Sciatic nerve (tissue), 2 donors: ENCODE measurements at places on chromosomes 3 and 15. TPM values are rescaled to one million over a fixed set of nuclear protein-coding genes. Genes with fewer than 3 reads are reported as not detected.

- no peak for DNase-seq
These were observed 40.1 kb downstream of the TMEM44 start for GRCh38 chr3:194592798-194593752.

- no peak for DNase-seq
These were observed 19.7 kb downstream of the MINDY4B start for GRCh38 chr3:150885535-150885934.

The SLC38A3 gene
- 2.5 TPM for total RNA-seq

GRCh38 chr15:43329217-43329959 lies 985 bp downstream of the LCMT2 start:
- peak; percentile 59 for DNase-seq

The LRRN1 gene
- total RNA-seq, result 10.4 TPM

The SERPINI1 gene
- 10.4 TPM for total RNA-seq

The THBS1 gene
- 1,018 TPM for total RNA-seq

DNA sequence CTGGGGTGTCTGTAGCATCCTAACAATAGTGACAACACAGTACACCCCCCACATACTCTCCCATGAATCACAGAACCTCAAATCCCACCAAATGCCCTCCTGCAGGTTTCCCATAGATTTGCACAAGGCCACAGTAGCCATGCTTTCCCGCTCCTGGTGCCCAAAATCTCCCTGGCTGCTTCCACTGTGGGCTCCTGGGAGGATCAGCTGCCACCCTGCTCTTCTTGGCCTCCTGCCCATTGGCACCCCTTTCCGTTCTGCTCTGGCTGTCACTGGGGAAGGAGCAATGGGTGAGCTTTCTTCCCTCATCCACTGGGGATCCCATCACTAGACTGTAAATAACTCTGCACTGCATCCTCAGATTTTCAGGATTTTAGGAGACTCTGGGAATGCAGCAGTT lies 92.1 kb upstream of the SLC24A5 start:
- no peak for DNase-seq

- no peak for DNase-seq
These were observed 24.8 kb downstream of the TMEM212 start for GRCh38 chr3:171867981-171868380.

The PLA2G4D gene
- not detected for total RNA-seq

GRCh38 chr3:62571916-62572315 lies 198.6 kb upstream of the FEZF2 start:
- no peak for DNase-seq

- DNase-seq, result no peak
These were observed 49.9 kb upstream of the SLC6A11 start for GRCh38 chr3:10766049-10766705.

GRCh38 chr3:18870642-18871041 lies 277.7 kb upstream of the KCNH8 start:
- no peak for DNase-seq

DNA sequence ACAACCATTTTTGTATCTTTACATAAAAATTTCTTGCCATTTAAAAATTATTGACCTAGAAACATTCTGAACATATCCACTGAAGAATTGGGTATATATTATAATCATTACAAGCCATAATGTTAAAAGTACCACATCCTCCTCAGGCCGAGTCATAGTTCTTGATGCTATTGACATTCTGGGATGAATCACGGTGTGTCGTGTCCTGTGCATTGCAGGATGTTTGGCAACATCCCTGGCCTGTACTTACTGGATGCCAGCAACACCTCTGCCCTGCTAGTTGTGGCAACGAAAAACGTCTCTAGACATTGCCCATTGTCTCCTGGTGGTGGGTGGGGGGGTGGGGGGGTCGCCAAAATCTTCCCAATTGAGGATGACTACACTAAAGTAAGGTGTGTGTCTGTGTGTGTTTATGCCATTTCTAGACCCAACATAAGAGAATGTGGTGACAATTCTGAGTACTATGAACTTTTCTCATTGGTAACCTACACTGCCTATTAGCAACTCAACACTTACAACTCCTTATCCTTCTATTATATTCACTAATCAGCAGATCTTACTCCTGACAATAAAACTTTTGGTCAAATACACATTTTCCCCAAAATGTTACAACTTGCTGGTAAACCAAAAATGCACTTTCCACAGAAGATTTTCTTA lies 471.6 kb downstream of the FOXP1 start:
- DNase-seq, result no peak

DNA sequence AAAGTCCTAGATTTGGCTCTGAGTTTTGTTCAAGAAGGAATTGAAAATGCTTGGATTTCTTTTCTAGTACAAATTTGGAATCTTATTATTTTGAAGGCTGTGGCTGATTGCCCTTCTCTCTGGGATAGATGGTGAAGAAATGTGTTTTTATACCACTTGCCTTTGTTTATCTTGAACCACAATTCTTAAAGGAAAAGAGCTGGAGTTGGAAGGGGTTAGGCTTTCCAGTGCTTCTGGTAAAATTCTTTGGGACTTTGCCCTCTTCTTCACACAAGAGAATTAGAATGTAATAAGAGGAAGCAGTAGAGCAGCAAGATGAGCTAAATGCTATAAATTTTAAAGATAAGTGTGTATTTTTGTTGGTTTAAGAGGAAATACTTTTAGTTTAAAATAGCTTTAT lies 65.8 kb downstream of the COL6A5 start:
- DNase-seq, result no peak

The LHFPL4 gene
- total RNA-seq, result not detected

DNA sequence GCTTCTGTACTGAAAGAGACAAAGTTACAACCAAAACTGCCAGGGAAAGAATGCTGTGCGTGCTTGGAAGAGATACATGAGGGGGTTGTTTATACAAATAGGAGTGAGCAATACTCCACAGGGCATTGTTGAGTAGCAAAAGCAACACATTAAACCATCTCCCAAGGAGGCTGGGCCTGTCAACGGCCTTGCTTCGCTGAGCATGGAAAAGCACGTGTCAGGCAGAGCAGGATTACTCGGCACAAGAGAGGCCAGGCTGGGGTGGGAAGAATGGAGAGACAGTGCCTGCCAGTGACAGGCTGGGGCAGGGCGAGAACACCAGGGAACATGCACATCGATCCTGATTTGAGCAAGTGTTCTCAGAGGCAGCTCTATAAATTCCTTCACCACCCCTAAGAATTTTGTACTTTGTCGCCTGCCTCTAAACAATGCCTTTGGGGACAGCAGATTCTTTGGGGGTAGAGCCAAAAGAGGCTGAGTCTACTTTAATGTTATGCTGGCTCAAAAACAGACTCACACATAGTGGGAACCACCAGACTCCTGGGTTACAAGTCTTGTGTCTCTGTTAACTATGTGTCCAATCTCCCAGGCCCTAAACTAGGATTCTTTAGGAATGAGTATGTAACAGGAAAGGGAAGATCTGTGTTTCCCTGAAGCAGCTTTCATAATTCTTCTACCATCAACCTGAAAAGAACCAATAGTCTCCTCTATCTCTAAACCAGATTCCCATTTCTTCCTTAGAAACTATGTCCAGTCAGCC lies 67.2 kb downstream of the LIPC start:
- no peak for DNase-seq

DNA sequence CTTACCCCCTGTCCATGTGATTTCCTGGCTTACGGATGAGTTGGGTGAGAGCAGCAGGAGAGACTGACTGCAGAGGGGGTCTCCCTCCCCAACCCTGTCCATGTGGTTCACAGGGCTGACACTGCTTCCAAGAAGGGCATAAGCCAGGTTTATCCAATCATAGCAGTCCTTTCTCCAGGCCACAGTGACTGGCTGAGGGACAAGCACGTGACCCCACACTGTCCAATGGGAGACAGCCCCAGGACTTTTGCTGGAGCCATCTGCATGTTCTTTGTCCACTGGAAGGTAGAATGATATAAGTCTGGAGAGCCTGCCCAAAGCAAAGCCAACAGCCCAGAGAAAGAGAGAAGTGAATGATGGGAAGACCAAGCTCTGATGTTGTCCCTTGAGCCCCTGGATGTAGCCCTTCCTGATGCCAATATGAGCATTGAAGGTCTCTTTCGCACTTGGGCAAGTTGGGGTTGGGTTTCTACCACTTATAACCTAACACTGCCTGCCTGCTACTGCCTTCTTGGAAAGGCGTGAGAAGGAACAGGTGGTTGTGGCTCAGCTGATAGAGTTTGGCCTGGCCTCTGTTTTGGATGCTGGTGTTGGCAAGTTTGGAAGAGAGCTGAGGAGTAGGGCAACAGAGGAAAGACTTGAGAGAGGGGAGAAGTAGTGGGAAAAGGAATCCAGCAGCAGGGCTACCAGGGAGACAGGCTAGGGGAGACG lies 41.3 kb upstream of the GRIP2 start:
- no peak for DNase-seq

DNA sequence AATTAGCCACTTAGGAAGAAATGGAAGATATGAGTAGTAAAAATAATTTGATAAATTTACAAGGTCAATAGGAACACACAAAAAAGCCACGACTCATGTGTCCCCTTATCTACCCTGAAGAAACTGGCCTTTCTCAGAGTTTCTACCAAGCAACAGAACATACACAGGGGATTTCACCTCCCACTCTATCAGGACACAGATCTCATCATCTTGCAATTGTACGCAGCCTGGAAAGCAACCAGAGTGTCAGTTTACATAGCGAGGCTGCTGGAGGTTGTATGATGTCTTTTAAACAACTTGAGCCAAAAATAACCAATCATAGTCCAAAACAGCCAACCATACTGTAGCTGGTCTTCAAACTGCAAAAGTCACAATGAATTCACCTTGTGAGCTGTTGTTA lies 19.7 kb upstream of the LMOD3 start:
- DNase-seq, result no peak

GRCh38 chr3:171056528-171056927 lies 30.0 kb upstream of the SLC2A2 start:
- no peak for DNase-seq

DNA sequence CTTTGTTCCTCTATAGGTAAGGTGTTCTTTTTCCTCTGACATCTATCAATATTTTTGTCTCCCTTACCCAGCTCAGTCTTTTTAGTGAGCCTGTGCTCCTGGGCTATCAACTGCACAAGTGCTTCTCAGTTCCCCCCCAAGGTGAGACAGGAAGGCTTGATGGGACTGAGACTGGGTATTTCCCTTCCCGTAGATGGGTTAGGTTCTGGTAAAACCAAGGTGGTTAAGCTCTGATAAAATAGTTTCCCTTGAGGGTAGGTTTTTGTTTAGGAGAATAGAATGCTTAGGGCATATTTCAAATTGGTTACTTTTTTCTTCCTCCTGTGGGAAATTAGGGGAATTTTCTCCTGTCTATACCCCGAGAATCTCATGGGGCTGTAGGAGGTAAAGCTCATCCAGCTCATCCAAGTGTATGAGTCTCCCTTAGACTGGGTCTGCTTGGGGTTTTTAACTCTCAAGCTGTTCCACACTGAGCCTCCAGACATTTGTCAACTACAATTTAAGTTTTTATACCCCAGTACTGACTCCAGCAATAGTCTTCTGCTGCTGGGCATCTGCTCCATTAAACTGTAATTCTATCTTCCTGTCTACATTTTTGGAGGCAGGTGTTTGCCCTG lies 44.9 kb downstream of the OXSR1 start:
- DNase-seq, result no peak

DNA sequence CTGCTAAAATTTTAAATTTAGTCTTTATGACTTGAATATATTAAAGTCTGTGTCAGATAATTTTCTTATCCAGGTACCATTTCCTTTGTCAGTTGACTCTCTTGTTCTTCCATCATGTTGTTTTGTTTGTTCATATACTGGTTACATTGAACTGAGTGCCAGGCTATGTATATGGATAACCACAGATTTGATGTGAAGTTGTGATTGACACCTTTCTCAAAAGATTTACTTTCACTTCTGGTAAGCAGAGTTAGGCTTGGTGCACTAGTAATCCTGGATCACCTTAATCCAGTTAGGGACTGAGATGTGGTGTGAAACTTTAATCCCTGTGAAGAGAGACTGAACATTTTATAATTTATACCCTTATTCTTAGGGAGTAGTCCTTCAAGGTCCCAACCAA lies 99.4 kb downstream of the ADAM10 start:
- DNase-seq, result no peak

GRCh38 chr15:63029676-63030075 lies 12.9 kb upstream of the TPM1 start:
- no peak for DNase-seq

The DUOXA1 gene
- 5.9 TPM for total RNA-seq

DNA sequence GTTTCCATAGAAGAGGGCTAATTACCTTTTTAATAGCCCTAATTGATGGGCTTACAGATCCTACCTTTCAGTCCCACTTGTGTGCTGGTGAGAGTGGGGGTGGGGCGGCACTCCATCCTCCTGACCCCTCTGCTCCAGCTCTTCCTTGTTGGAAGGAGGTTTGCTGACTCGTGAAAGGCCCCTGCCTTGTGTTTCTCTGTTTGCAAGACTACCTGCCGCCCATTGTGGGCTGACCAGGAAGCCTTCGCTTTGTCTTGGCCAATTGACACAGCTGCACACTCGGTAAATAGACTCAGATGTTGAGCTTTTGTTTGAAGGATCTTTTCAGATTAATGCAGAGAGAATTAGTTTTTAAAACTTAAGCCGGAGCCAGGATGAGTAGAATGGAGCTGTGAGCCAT lies 197.3 kb upstream of the HES1 start:
- DNase-seq, result no peak

The FURIN gene
- total RNA-seq, result 51.6 TPM

DNA sequence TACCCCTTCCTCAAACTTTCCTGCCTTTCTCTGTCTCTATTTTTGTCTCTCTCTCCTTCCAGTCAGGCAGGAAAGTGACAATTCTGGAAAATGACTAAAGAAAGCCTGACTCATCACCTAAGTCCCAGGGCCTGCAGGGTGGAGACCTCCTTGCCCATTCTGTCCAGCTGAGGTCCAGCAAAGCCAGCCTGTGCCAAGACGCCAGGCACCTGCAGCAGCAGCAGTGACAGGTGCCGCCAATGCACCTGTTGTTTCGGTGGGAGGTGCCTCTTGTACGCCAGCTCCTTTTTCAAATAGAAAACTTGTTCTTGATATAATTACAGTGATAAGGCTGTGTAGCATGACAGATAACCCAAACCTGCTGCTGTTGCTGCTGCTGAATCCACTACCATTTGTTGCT lies 501.3 kb downstream of the NTRK3 start:
- DNase-seq, result no peak

The SEMA5B gene
- total RNA-seq, result 10.1 TPM

The PROS1 gene
- 261 TPM for total RNA-seq

The MAGI1 gene
- total RNA-seq, result 64.6 TPM

DNA sequence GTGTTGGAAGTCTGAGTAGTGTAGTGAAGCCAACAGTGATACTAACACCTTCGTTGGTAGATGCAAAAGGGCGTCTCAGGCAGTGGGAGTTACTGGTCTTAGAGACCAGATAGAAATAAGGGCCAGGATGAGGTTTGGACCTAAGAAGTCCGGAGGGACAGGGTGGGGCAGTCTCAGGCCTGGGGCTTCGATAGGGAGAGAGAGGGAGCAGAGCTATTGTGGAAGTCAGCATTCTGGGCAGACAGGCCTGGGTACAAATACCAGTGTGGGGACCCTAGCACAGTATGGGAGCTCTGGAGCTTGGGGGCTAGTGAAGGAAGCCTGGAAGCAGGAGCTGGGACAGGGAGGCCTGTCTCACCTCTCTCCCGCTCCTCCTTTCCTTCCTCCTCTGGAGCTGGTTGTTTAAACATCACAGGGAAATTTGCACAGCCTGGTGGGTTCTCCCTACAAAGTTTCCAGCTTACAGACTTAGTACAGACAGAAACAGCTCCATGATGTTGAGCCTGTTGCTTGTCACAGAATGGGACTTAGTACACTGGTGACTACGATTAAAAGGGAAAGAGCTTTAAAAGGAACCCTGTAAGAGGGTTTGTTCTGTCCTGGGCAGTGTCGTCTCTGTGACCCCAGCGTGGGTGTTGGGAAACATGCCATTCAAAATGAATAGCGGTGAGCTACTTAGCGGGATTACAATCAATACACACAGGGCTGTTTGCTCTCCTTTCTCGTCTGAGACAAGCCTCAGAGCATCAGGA lies 76.4 kb upstream of the TNFAIP8L3 start:
- no peak for DNase-seq

- DNase-seq, result no peak
These were observed 68.9 kb downstream of the THBS1 start for GRCh38 chr15:39649757-39650156.
